SK-MEL-5 (cell line): ENCODE measurements at places on chromosomes 2 and 18. TPM values are rescaled to one million over a fixed set of nuclear protein-coding genes. Genes with fewer than 3 reads are reported as not detected.

DNA sequence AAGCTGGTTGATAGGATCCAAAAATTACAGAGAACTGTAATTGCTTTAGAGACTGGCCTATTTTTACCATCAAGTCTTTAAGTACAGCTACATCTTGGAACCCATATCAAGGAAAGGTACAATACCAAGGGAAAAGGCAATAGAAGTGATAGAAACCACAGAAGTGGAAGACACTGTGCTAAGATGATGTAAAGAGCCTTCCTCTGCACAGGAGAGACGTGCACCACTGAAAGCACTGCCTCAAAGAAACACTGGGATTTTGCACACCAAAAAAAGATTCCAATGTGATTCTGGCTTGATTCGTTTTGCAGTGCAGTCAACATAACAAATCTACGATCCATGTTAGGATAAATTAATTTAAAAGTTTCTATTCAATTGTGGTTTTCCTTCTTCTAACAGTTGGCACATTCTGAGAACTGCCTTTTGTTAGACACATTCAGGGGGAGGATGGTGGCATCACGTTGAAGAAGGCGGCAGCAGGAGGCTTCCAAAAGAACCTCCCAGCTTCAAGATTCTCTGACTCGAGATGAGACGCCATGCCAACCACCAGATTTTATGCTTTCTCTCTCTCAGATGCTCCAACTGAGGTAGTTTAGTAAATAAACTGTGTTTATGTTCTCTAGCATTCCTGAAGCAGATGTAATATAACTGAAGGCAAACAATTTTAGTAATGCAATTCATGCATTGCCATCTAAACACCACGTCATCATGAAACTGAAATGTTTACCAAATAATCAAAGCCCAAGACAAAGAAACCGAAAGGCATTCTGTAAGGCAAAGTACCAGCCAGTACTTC lies 102.9 kb downstream of the BCL2 start:
- DNase-seq, result no peak

DNA sequence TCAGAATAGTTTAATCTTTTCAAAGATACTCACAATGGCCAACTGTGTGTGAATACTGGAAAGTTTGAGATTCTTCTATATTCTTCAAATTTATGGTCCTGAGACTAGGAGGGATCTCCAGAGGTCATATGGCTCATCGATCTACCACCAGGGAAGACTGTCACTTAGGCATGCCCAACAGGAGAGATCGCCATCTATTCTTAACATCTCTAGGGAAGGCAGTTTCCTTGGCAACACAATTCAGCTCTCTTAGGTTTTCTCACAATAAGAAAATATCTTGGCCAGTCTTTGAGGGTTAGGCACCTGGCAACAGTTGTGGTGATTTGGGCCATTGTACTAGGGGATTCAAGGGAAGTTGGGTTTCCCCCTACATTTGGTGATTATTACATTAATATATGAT lies 107.2 kb downstream of the GALNT3 start:
- DNase-seq, result no peak

DNA sequence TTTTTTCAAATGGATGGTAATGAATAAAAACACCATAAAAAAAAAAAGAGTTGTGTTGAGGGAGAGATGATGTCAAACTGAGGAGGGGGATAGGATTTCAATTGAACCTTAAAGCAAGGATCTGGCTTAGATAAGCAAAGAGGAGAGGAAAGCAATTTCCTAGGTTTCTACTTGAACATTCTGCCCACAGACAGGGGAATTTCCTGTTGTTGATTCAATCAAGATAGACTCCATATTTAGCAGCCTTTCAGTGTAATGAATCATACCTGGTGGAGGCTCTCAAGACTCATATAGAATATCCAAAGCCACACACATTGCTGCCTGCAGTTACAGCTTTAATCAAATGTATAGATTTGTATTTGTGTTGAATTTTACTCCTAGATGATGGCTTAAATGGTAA lies 294.4 kb upstream of the PIK3C3 start:
- no peak for DNase-seq

DNA sequence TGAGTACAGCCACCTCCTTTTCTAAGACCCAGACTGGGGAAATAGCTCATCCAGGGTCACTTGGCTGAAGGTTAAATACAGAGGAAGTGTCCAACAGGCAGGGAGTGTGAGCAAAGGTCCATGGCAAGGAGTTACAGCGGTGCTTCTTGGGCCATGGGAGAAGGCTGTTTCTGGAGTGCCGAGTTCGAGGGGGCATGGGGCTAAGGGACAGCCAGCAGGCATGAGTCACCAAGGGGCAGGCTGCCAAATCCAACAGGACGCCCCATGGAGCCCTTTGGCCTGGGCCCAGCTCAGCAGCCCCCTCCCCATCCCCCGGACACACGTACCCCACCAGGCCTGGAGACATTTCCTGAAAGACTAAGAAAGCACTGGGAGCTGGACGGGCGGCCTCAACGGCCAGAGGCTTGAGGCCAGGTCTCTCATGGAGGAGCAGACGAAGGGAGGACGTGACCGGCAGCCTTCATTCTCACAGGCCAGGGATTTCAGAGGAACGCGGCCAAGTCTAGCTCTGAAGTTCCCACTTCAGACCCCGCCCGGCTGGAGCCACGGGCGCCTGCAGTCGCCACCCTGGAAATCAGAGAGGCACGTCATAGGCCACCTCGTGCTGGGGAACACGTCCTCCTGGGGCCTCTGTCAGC lies 160.4 kb downstream of the SMAD7 start:
- DNase-seq, result no peak

Gene YIPF4
- total RNA-seq, result 68.0 and 68.9 TPM in 2 replicates

Gene SKOR2
- total RNA-seq, result not detected in 2 replicates

Gene PLA2R1
- 0.11 TPM in 1 of 2 replicates, not detected in the other for total RNA-seq

DNA sequence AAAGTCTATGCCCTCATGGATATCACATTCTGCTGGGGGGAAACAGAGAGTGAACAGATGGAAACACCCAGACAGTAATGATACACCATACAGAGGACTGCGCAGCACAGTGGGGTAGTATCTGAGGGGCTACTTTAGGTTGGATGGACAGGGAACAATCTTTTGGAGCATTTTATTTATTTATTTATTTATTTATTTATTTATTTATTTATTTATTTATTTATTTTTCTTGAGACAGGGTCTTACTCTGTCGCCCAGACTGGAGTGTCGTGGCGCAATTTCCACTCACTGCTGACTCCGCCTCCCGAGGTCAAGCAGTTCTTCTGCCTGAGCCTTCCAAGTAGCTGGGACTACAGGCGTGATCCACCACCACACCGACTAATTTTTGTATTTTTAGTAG lies 89.2 kb downstream of the TGOLN2 start:
- DNase-seq, result no peak

GRCh38 chr2:112199188-112199587 lies 55.7 kb downstream of the ZC3H8 start:
- DNase-seq, result no peak

DNA sequence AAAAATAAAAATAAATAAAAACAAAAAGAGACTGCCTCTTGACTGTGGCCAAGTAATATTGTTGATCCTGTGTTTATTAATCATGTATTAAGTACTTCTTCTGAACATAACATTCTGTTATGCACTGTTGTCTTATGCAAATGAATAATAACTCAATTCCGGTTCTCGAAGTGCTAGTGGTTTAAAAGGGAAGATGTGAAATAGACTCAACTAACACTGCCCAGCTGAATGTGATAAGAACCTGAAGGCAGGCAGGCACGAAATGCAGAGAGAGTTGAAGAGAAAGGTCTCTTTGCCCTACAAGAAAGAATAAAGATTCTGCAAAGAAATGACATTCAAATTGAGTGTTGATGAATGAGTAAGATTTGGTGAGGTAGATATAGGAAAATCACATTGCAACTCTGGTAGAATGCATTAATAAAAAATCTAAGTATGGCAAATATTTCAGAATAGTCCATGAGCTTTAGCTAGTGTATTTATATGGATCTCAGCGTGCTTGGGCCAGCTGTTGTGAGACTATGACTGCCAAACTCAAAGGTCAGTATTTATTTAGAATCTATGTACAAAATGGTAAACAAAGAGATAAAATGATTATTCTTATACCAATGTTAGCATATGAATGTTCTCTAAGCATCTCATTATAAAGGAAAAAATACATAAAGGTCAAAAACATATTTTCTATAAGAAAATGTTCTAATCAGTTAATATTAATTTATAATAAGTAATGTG lies 352.3 kb upstream of the CDH7 start:
- DNase-seq, result no peak

GRCh38 chr18:36511791-36512352 lies 214.4 kb downstream of the FHOD3 start:
- peak; percentile 18 for DNase-seq

GRCh38 chr18:74257083-74257482 lies 34.7 kb downstream of the CYB5A start:
- DNase-seq, result no peak

GRCh38 chr2:120347396-120348060 lies 1.6 kb downstream of the INHBB start:
- DNase-seq, result no peak

GRCh38 chr2:72539071-72539552 lies 286.7 kb downstream of the EXOC6B start:
- DNase-seq, result peak; percentile 98

DNA sequence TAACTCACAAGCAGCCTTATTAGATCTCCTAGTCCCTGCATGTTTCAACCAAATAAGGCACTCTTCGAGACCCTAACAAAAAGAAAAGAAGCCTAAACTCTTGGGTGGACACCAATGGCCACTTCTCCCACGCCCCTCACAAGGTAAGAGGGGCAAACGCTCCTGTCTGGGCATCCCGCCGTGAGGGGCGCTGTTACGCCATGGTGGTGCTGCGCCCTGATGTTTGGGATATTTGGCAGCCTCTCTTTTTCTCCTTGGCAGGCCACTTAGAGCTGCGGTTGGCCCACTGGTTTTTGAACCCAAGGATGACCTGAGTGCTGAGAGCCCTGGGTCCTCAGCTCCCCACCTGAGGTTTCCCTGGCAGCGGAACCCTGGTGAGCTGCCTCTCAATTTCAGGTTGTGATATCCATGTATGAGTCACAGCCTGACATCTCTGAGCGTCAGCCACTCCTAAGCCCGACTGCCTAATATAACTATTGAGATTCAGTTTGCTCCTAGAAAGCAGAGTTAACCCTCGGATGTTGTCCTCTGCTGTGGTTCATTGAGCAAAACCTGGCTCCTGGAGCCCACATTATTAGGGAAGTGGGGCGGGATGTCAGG lies 103.3 kb downstream of the COL6A3 start:
- no peak for DNase-seq

Gene C2orf49
- total RNA-seq, result 19.1 and 20.4 TPM in 2 replicates

Gene KATNAL2
- 9.5 and 10.0 TPM in 2 replicates for total RNA-seq

- no peak for DNase-seq
These were observed 81.8 kb downstream of the EXOC6B start for GRCh38 chr2:72744049-72744448.

- peak; percentile 42 for DNase-seq
These were observed at the start of gene VSNL1 for GRCh38 chr2:17540093-17540812. VSNL1 (plus strand) TSS chr2:17540696; CDS start chr2:17592075, 51,379 bp downstream.

- DNase-seq, result no peak
These were observed 2048.0 kb downstream of the SUCLG1 start for GRCh38 chr2:82411071-82411470.

Gene ANKMY1
- 5.2 and 9.7 TPM in 2 replicates for total RNA-seq

Gene FMNL2
- 50.8 and 57.5 TPM in 2 replicates for total RNA-seq

DNA sequence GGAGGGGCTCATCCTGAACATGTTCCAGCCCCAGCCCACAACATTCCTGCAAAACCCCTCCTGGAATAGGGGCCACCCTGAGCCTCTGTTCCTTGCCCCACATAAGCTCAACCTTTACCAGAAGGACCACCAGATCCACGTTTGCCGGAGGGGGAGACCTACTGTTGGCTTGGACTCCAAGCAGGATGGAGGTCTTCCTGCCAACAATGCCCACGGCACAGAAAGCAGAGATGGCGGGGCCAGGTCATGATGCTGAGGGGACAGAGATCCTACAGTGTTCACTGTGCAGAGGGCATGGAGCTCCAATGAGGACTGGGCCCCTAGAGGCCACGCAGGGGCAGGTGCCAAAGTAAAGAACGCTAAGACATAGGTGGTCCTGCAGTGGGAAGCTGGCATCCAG lies 98.5 kb upstream of the RAB6C start:
- DNase-seq, result no peak

Gene PAIP2B
- total RNA-seq, result 1.0 and 1.5 TPM in 2 replicates

DNA sequence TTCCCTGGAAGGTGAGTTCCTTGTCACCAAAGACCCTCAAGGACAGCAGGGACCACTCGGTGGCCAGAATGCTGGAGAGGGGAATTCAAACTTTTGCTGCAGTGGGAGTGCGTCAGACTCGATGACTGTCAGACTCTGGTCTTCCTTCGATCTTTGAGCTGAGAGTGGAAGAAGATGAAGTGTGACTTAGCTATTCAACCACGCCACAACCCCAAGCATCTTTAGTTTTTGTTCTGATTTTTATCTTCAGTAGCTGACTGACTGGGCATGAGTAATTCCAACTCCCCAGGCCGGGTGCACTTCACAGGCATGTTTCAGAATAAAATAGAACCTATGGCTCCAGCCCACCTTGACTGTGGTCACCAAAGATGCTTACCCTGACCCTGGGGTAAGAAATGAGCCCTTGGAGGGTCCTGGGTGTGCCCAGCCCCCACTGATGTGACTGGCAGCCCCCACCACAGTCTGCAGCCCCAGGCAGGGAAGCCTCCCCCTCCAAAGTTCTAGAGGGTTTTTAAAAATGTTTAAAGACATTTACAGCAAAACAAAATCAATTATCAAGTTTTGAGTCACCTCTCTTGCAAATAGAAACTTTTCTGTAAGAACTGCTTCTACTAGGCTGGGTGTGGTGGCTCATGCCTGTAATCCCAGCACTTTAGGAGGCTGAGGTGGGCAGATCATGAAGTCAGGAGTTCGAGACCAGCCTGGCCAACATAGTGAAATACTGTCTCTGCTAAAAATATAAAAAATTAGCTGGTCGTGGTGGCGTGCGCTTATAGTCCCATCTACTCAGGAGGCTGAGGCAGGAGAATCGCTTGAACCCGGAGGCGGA lies 24.9 kb upstream of the YWHAQ start:
- DNase-seq, result no peak

DNA sequence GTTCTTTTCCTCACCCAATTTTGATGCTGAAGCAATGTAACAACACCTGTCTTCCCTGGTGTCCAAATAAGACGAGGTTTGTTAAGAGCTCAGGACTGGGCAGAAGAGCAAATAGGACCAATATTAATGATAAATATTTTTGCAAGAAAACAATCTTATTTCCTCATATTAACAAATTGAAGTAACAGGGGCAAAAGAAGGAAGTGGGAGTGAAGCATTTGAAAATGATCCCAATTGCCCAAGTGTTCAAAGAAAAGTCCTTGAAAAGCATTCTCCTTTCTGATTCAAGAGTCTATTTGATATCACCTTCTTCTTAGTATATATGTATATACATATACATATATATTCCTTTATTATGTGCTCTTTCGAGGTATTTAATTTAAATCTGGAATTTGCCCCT lies 418.8 kb downstream of the ARHGAP15 start:
- no peak for DNase-seq

GRCh38 chr2:160425434-160426151 lies 68.0 kb downstream of the RBMS1 start:
- no peak for DNase-seq

DNA sequence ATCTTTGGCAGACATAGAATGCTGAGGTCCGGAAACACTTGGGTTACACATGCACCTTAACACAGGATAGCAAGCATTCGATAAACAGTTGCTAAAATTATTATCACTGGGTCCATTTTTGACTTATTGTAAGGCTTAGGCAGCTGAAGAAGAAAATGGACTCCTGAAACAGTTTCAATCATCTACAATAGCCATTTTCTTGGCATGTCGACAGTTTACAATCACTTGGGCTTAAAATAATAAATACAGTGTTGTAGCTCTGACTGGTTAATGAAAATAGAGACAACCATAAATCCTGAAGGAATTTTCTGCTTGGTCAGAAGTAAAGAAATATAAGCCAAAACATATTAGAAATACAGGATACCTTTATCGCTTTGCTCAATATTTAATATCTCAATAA lies 169.2 kb downstream of the XIRP2 start:
- no peak for DNase-seq

Gene TSPYL6
- total RNA-seq, result not detected in 2 replicates

Gene AFF3
- total RNA-seq, result 2.8 and 4.2 TPM in 2 replicates
